ENCODE measurements at places on chromosomes 12 and 14.

DNA sequence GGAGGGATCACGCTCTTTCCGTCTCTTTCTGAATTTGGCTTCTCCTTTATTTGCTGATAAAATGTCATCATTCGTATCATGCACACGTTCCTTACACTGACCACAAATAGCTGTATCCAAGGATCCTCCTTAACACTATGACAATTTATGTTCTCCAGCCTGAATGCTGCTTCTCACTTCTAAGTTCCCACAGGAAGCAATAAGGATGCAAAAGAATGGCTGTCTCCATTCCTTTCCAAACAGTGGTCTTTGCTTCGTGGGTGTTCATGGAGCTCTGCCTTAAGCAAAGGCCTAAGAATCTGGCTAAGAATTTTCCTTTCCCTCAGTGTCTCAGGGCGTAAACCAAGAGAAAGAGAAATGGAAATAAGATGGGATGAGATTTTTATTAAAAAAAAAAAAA is 200.2 kb downstream of the ITPR2 start:
- no peak for DNase-seq

- DNase-seq, result peak; percentile 14
Observed at GRCh38 chr12:18224745-18225144, 36.6 kb upstream of the PIK3C2G start.

GRCh38 chr14:96635850-96636249 is 133.7 kb downstream of the PAPOLA start:
- no peak for DNase-seq

GRCh38 chr12:102847131-102847530 is 69.9 kb downstream of the PAH start:
- no peak for DNase-seq

DNA sequence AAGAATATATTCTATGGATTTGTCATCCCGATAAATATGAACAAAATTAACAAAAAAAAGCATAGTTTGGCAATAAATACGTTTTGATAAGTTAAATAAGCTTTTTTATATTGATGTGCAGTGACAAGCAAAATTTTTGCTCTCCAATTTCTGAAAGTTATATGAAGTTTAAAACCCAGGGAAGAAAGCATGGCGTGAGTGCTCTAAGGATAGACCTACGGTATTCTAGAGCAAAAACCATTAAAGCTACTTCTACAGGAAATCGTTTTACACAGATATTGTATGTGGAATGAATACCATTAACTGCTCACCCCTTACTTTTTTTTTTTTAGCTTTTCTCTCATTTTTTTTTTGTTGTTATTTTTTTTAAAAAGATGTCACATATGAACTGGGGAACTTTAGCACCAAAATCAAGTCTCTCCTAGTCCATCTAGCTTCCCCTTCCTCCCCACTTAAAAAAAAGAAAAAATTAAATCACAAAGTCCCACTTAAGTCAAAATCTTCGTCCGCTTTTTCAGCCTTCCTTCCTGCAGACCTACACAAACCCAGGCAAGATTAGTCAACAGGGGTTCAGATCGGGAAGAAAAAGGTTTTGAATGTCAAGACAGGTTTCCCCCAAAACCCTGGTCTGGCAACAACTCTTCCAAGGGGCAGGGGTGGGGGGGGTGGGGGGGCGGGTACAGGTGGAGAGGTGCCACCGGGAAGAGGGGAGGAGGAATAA is 4.4 kb downstream of the ZFP36L1 start:
- DNase-seq, result no peak

GRCh38 chr12:52041695-52042123 is 9.5 kb upstream of the NR4A1 start:
- DNase-seq, result no peak

DNA sequence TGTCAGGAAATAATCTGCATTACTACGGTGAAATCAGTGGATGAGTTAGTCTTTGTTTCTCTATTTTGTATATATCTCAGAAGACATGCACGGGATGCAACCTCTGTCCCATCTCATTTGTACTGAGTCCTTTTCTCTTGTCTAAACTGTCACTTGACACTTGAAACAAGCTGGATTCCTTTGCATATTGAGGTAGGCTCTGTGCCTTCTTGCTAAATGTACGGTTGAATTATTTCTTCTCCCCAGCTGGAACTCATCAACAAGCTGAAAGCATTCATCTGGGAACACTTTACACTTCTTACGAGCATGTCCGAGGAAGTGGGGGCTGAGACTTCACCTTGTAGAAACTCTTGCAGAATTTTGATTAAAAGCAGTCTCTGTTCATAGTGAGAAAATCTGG is 119.5 kb downstream of the VEZT start:
- DNase-seq, result peak; percentile 35

DNA sequence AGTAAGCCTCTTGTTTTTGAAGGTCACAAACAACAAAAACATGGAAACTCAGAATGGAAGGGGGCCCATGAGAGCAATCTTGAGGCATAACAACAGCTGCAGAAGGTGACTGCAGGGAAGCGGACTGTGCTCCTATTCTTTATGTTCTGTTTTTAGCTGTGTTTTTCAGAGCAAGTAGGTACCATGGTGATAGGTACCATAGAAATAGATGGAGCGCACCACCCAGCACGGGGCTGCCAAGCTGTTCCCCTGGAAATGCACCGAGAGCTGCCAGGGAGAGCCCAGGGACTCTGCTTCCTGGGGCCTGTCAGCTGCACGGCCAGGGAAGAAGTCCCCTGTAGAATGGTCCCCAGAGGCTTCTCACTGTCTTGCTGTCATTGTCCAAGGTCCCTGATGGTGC is 32.8 kb downstream of the DGLUCY start:
- no peak for DNase-seq

DNA sequence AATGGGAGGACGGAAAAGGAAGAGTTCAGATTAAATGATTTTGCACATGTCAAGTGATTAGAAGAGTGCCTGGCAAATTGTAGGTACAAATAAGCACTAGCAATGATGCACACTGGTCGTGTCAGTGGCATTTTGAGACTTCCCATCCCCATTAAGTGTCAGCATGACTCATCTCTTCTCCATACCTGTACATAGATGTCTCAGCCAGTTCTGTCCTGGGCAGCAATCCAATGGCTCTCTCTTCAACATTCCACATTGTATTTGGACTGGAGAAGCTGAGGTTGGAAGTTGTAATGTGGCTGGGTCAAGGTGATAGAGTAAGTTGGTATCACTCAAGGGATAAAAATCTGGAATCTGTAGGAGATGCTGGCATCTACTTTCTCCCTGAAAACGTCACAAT is 742.7 kb downstream of the VRK1 start:
- no peak for DNase-seq

GRCh38 chr14:69038455-69039287 is 59.6 kb upstream of the ACTN1 start:
- peak; percentile 18 for DNase-seq

GRCh38 chr12:559906-560455 is 100.2 kb downstream of the B4GALNT3 start:
- no peak for DNase-seq

DNA sequence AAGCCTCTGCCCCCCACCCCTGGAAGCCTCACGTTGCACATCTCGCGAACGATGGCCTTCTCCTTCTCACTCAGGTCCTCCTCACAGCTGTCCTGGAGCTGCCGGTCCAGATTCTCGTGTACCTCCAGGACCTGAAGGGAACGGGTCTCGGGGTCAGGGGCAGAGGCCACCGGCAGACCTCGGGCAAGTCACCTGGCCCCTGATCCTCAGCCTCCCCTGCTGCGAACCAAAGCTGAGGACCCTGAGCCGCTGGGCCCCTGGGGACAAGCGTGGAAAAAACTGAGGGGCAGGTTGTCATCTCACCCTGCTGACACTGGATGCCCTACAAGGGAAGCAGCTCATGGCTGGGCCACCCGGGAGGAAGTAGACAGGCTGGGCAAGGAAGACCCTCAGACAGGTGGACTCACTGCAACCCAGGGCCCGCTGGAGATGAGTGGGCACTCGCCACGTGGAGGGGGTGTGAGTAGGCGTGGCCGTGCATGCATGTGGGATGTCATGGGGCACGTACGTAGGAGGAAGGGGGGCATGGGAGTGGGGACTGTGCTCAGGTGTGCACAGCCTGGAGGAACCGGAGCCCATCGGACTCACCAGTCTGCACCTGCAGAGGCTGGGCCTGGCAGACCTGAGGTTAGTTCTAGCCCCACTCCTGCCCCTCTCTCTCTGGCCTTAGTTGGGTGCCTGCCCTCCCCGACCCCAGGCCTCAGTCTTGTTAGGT is 35.1 kb downstream of the CCNK start:
- no peak for DNase-seq

GRCh38 chr14:105050551-105050897 is 14.7 kb downstream of the GPR132 start:
- no peak for DNase-seq
